ENCODE measurements at places on chromosomes 5 and 9. TPM values are rescaled to one million over a fixed set of nuclear protein-coding genes. Genes with fewer than 3 reads are reported as not detected.
A peak's percentile ranks its signal among the peaks of the same experiment; 100 is the strongest.

Gene IFNE
- not detected for total RNA-seq

Gene EIF4EBP3
- 7.6 TPM for total RNA-seq

Gene ZDHHC11
- 47.3 TPM for total RNA-seq

Gene CDC14B
- total RNA-seq: 3.8 TPM

Gene CER1
- total RNA-seq: 28.8 TPM

Gene WWC1
- total RNA-seq: 8.8 TPM

Gene MXD3
- 19.4 TPM for total RNA-seq

Gene GPX8
- total RNA-seq: 54.7 TPM

Gene PCDHA9
- total RNA-seq: 0.37 TPM

- H3K4me1 ChIP-seq: no peaks in the 10 kb centered on the region
- no peak overlapping the region for H3K27ac ChIP-seq
- H3K4me3 ChIP-seq: no peak overlapping the region
- no peaks in the 10 kb centered on the region for H3K36me3 ChIP-seq
- no peaks in the 10 kb centered on the region for H3K27me3 ChIP-seq
Measured at GRCh38 chr5:172670005-172670402, 28.9 kb downstream of the NEURL1B start.

- peaks cover 14% of the 10 kb centered on the region for H3K27me3 ChIP-seq
- H3K27ac ChIP-seq: no peak overlapping the region
- H3K4me3 ChIP-seq: no peak overlapping the region
- H3K4me1 ChIP-seq: peaks cover 1% of the 10 kb centered on the region
Measured at GRCh38 chr5:72397836-72398235, 77.7 kb downstream of the PTCD2 start.

GRCh38 chr5:163569284-163569683 is 63.9 kb downstream of the MAT2B start:
- no peak overlapping the region for H3K27ac ChIP-seq
- DNase-seq: peak; percentile 62
- no peaks in the 10 kb centered on the region for H3K36me3 ChIP-seq
- peaks cover 31% of the 10 kb centered on the region for H3K27me3 ChIP-seq
- H3K4me3 ChIP-seq: no peak overlapping the region
- H3K4me1 ChIP-seq: peaks cover 27% of the 10 kb centered on the region

DNA sequence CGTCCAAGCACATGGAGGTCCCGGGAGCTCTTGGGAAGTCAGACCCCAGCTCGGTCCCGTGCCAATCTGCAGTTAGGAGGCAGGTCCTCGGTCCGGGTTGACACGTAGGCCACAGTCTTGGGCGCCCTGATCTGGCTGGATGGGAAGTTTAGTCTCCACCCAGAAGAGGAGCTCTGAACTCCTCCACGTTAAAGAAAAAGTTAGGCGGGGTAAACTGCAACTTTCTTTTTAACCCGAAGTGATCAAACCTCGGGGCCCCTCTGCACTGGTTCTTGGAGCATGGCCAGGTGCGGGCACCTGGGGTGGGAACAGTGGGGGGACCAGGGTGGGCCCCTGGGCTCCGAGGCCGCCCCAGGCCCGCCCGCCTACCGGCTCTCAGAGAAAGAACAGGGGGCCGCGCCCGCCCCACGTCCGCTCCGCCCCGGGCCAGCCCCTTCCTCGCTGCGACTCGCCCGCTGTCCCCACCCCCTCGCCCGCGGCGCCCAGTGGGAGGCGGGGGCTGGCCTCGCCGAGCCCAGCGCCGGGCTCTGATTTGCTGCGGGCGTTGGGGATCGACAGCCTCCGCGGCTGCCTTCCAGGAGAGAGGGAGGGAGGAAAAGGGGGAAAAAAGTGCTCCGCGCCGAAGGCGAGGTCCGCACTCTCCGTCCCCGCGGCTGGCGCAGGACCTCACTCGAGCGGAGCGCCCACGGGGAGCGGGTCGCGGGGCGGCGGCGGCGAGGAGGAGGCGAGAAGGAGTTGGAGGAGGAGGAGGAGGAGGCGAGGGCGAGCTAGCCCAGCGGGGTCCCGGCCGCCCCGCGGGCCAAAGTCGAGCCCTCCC is at the start of gene COL5A1:
Gene COL5A1 (plus strand): TSS at position 631 of the 817 bp plus-strand sequence. CDS start 385 bp downstream, outside the sequence.
- DNase-seq: peak; percentile 96
- peak within 1 kb of the TSS; percentile 81 for H3K4me3 ChIP-seq
- H3K36me3 ChIP-seq: no peaks in the 10 kb centered on the region
- peak within 1 kb of the TSS; percentile 68 for H3K27ac ChIP-seq
- no peaks in the 10 kb centered on the region for H3K27me3 ChIP-seq

DNA sequence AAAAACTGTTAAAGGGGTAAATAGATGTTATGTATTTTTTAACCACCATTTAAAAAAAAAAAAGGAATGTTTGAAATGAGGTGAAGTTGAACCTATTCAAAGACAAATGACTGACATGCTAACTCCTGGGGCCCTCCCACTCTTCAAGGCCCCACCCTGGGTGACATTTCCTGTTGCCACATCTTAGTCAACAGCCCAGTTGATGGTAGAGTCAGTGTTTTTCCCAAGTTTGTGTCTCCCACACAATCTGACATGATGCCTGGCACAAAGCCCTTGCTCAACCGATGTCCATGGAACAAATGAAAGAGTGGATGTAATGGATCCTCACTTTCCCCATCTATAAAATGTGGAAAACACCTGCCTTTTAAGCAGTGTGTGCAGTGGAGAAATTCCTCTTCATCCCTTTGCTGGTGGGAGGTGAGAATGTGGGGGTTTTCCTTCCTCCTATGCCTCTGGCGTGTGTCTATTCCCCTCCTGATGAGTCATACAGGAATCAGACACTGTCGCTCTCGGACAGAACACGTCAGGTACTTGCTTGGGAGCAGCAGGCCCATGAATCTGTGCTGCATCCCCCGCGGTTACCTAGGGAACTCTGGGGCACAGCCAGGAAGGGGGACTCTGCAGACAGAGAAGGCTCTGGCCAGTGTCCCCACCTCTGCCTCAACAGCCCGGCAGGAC is 13.7 kb upstream of the ADRA1B start:
- no peaks in the 10 kb centered on the region for H3K36me3 ChIP-seq
- no peaks in the 10 kb centered on the region for H3K27me3 ChIP-seq
- H3K4me1 ChIP-seq: no peaks in the 10 kb centered on the region
- H3K27ac ChIP-seq: no peak overlapping the region

DNA sequence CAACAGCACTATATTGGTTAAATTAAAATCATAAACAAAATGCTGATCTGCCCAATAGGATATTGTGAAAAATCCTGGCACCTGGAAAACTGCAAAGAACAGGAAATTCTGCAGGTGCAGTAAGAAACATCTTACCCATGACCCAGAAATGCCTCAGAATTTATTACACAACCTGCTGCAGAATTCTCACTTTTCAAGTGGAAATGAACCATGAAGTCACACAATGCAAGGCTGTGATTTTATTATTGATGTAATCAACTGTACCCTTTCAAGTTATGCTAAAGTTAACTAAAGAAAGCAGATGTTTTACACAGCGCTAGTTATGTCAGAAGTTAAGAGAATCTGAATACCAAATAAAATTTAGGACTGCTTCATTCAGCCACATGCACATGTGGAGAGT is 6.0 kb downstream of the STRBP start:
- peaks cover 66% of the 10 kb centered on the region for H3K4me1 ChIP-seq
- H3K27me3 ChIP-seq: no peaks in the 10 kb centered on the region
- no peaks in the 10 kb centered on the region for H3K36me3 ChIP-seq
- no peak overlapping the region for H3K4me3 ChIP-seq

GRCh38 chr9:83714329-83714728 is 6.6 kb upstream of the UBQLN1 start:
- no peaks in the 10 kb centered on the region for H3K27me3 ChIP-seq
- H3K36me3 ChIP-seq: no peaks in the 10 kb centered on the region
- DNase-seq: peak; percentile 13
- H3K27ac ChIP-seq: no peak overlapping the region
- H3K4me3 ChIP-seq: no peak overlapping the region

- no peak overlapping the region for H3K4me3 ChIP-seq
- no peaks in the 10 kb centered on the region for H3K27me3 ChIP-seq
- no peaks in the 10 kb centered on the region for H3K4me1 ChIP-seq
- DNase-seq: no peak
- no peaks in the 10 kb centered on the region for H3K36me3 ChIP-seq
- H3K27ac ChIP-seq: no peak overlapping the region
Measured at GRCh38 chr9:71250581-71250980, 129.2 kb upstream of the TRPM3 start.

GRCh38 chr9:96495341-96495740 is 45.4 kb downstream of the HABP4 start:
- H3K27me3 ChIP-seq: no peaks in the 10 kb centered on the region
- H3K27ac ChIP-seq: no peak overlapping the region
- no peak overlapping the region for H3K4me3 ChIP-seq
- H3K36me3 ChIP-seq: no peaks in the 10 kb centered on the region

- H3K4me3 ChIP-seq: no peak overlapping the region
- H3K27me3 ChIP-seq: no peaks in the 10 kb centered on the region
- no peak overlapping the region for H3K27ac ChIP-seq
Measured at GRCh38 chr5:156402387-156402921, 75.5 kb downstream of the SGCD start.

DNA sequence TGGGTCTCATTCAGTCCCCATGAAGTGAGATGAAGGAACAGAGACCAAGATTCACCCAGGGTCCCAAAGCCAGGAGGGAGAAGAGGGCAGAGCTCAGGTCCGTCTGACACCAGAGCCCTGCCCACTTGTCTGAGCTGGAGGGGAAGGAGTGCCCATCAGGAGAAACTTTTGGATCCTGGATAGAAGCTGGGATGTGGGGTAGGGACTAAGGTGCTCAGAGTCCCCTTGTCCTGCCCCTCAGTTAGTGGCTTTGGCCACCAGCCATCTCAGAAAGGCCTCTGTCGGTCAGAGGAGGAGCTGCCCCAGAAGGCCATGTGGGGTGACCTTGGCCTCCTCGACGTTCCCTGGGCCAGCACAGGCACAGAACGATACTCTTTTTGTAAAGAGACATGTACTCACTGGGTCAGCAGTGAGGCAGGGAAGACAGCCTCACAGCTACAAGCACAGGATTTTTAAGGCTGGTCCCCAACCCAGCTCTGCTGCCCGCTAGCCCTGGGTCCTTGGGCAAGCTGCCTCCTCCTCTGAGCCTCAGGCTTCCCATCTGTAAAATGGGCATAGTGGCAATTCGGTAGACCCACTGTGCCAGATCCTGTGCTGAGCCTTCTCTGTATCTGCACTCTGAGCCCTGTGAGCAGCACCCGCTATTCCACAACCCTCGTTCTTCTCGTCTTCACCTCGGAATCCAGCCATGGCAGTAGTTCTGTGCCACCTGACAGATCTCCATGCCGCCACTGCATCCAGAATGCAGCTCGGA is 49.4 kb downstream of the C9orf50 start:
- peaks cover 35% of the 10 kb centered on the region for H3K4me1 ChIP-seq
- H3K27me3 ChIP-seq: no peaks in the 10 kb centered on the region
- no peaks in the 10 kb centered on the region for H3K36me3 ChIP-seq

GRCh38 chr5:123122273-123122672 is 33.2 kb downstream of the PRDM6 start:
- no peak overlapping the region for H3K4me3 ChIP-seq
- H3K27ac ChIP-seq: no peak overlapping the region
- no peaks in the 10 kb centered on the region for H3K36me3 ChIP-seq
- no peak for DNase-seq

DNA sequence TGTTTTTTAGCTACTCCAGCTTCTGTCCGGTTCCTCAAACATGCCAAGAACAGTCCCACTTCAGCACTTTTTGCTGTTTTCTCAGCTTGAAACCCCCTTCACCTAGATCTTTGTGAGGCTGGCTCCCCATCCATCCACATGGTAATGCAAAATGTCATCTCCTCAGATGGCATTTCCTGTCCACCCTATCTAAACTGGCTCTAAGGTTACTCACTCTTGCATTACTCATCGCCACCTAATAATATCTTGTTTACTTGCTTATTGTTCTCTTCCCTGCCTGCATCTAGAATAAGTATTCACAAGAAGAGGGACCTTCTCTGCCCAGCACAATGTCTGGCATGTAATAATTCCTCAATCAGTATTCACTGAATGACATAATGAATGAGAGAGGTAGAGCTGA is 220.1 kb downstream of the FAM114A2 start:
- H3K36me3 ChIP-seq: no peaks in the 10 kb centered on the region
- H3K27me3 ChIP-seq: peaks cover 38% of the 10 kb centered on the region
- no peak overlapping the region for H3K4me3 ChIP-seq
- no peak overlapping the region for H3K27ac ChIP-seq
- H3K4me1 ChIP-seq: no peaks in the 10 kb centered on the region

GRCh38 chr9:128310461-128310860 is 11.8 kb downstream of the TRUB2 start:
- H3K27me3 ChIP-seq: no peaks in the 10 kb centered on the region
- no peak overlapping the region for H3K27ac ChIP-seq
- no peak overlapping the region for H3K4me3 ChIP-seq

- H3K36me3 ChIP-seq: peaks cover 62% of the 10 kb centered on the region
- DNase-seq: no peak
- H3K4me3 ChIP-seq: no peak overlapping the region
- no peaks in the 10 kb centered on the region for H3K27me3 ChIP-seq
- no peak overlapping the region for H3K27ac ChIP-seq
Measured at GRCh38 chr5:176500511-176500910, 36.7 kb downstream of the RNF44 start.

DNA sequence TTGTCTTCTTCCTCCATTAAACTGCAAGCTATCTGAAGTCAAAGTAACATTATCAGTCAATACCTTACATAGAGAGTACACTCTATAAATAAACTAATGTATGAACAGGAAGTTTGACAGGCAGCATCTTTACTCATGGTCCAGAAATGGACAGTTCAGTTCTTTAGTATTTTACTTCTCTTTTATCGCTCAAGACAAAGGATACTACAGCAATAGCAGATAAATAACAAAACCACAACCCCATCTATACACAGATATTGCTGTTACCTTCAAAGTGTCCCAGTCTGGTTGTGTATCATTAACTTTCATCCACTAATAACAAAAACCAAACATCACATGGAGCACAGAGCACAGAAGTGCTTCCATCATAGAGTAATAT is 46.4 kb downstream of the SEMA5A start:
- no peak overlapping the region for H3K27ac ChIP-seq
- H3K27me3 ChIP-seq: no peaks in the 10 kb centered on the region
- H3K4me1 ChIP-seq: no peaks in the 10 kb centered on the region
- H3K36me3 ChIP-seq: no peaks in the 10 kb centered on the region
- no peak for DNase-seq

GRCh38 chr5:170892196-170892595 is 30.4 kb downstream of the RANBP17 start:
- no peak overlapping the region for H3K4me3 ChIP-seq
- H3K27me3 ChIP-seq: peaks cover 4% of the 10 kb centered on the region
- no peaks in the 10 kb centered on the region for H3K4me1 ChIP-seq
- H3K27ac ChIP-seq: no peak overlapping the region
- H3K36me3 ChIP-seq: no peaks in the 10 kb centered on the region

DNA sequence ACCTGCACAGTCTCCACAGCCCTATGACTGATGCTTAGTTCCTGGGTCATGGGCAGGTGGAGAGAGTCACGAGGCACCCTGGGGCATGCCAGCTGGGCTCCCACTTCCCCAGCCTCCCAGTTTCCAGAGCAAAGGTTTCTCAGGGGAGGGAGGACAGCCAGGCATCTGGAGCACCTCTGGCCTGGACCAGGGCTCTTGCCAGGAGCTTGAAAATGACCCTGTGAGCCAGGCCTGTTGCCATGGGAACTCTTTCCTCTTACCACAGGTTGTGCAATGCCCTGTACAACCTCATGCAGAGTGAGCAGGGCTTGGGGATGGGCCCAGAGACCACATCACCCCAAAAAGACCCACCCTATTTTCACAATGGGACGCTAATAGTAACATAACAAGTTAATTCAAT is 113.1 kb downstream of the PSD2 start:
- H3K27me3 ChIP-seq: peaks cover 19% of the 10 kb centered on the region
- H3K4me1 ChIP-seq: peaks cover 9% of the 10 kb centered on the region
- H3K4me3 ChIP-seq: no peak overlapping the region
- DNase-seq: no peak

GRCh38 chr5:61790678-61791077 is 458.6 kb downstream of the ZSWIM6 start:
- no peaks in the 10 kb centered on the region for H3K4me1 ChIP-seq
- H3K27ac ChIP-seq: no peak overlapping the region
- no peak overlapping the region for H3K4me3 ChIP-seq

Measured in A673 (cell line).